Progenitor cell of endocrine pancreas (in vitro differentiated cells): ENCODE measurements at places on chromosomes 6 and 20.
A peak's percentile ranks its signal among the peaks of the same experiment; 100 is the strongest.

- H3K4me1 ChIP-seq = peaks cover 6% of the 10 kb centered on the region
- H3K27ac ChIP-seq = no peak overlapping the region
- H3K4me3 ChIP-seq = no peak overlapping the region
- no peaks in the 10 kb centered on the region for H3K36me3 ChIP-seq
- no peaks in the 10 kb centered on the region for H3K27me3 ChIP-seq
- DNase-seq = no peak
Observed at GRCh38 chr6:6221787-6222535, 98.5 kb downstream of the F13A1 start.

DNA sequence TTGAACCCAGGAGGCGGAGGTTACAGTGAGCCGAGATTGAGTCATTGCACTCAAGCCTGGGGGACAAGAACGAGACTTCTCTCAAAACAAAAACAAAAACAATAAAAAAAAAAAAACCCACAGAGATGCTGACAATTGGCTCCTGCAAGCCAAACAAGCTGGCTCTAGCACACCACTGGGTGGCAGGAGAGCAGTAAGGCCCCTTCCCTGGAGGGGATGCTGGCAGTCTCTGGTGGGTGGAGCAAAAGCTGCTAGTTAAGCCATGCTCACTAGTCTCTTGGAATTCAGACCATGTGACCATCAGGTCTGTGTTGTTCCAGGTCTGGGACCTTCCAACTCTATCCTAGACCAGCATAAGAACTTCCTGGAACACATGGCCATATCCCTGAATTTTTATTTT lies 18.9 kb upstream of the DSN1 start:
- no peak overlapping the region for H3K27ac ChIP-seq
- no peak for DNase-seq
- no peaks in the 10 kb centered on the region for H3K27me3 ChIP-seq
- no peak overlapping the region for H3K4me3 ChIP-seq
- peaks cover 13% of the 10 kb centered on the region for H3K36me3 ChIP-seq

DNA sequence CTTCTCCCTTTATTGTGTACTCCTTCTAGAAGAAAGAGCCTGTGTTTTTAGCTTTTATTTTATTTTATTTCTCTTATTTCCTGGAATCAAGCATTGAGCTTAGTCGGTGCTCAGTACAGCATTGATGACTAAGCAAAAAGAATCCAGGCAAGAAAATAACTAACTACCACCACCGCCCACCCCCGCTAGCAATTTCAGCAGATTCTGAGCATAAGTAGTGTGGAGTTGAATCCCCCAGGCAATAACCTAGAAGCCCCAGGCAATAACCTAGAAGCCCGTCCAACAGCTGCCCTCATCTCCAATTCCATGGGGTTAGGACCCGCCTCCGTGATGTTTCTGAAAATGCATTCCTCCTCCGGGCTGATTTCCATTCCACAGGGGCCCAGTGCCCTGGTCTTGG lies 258.0 kb upstream of the TAB2 start:
- H3K27ac ChIP-seq = no peak overlapping the region
- no peak for DNase-seq
- H3K4me3 ChIP-seq = no peak overlapping the region
- peaks cover 4% of the 10 kb centered on the region for H3K27me3 ChIP-seq
- H3K4me1 ChIP-seq = peaks cover 32% of the 10 kb centered on the region
- no peaks in the 10 kb centered on the region for H3K36me3 ChIP-seq

GRCh38 chr6:68559716-68560115 lies 75.4 kb upstream of the ADGRB3 start:
- no peak for DNase-seq
- H3K36me3 ChIP-seq = no peaks in the 10 kb centered on the region
- H3K27me3 ChIP-seq = no peaks in the 10 kb centered on the region
- no peaks in the 10 kb centered on the region for H3K4me1 ChIP-seq
- H3K4me3 ChIP-seq = no peak overlapping the region

- H3K4me3 ChIP-seq = no peak overlapping the region
- H3K36me3 ChIP-seq = no peaks in the 10 kb centered on the region
- no peak overlapping the region for H3K27ac ChIP-seq
- DNase-seq = no peak
Observed at GRCh38 chr6:14795451-14795850, 450.4 kb upstream of the JARID2 start.

DNA sequence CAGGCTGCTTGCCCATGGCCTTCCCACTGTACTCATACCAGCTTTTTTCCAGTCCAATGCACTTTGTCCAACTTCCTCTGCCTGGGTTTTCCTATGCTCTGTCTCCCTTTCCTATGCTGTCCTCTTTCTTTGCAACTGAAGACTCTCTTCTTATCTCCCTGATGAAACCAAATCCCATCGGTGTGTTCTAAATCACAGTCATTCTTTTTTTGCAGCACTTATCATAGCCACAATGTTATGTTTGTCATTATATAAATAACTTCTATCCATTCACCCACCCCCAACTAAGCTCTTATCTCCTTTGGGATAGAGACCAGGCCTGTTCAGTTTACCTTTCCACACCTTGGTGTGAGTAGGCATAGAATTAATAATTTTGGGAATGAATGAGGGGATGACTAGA lies 121.0 kb downstream of the GPX5 start:
- DNase-seq = no peak
- peaks cover 1% of the 10 kb centered on the region for H3K4me1 ChIP-seq
- no peak overlapping the region for H3K4me3 ChIP-seq
- H3K36me3 ChIP-seq = no peaks in the 10 kb centered on the region

DNA sequence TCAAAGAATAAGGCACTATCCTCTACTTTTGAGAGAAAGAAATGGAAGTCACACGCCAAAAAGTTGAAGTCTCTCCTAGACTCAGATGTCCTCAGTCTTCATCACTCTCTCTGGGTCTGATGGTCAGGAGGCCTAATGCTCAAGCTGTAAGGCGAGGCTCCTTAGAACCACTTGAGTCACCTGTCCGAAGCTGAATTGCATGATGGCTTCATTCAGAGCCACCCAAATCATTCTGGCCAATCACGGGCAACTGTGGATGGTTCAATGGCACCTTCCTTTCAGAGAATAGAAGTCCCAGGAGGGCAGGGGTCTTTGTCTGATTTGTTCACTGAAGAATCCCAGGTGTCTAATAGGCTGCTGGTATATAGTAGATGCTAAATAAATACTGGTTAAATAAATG lies 69.4 kb upstream of the RNF24 start:
- no peak overlapping the region for H3K27ac ChIP-seq
- H3K27me3 ChIP-seq = peaks cover 19% of the 10 kb centered on the region
- H3K36me3 ChIP-seq = no peaks in the 10 kb centered on the region
- peaks cover 8% of the 10 kb centered on the region for H3K4me1 ChIP-seq
- H3K4me3 ChIP-seq = peak overlapping the region; percentile 9
- DNase-seq = no peak

DNA sequence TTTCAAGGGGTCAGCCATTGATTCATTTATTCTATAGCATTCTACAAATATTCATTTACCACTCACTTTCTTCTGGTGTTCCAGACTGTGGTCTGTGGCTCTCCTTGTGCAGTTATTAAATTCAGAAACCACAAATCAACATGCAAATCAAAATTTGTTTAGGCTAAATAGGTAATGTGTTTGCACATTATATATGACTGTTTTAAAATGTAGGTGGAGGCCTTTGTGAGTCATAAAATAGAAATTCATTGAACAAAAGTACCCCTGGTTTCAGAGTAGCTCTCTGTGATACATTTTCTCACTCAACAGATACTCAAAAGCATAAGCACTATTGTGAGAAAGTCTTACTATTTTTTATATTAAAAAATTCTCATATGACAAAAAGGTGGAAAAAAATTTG lies 385.5 kb upstream of the TSHZ2 start:
- no peaks in the 10 kb centered on the region for H3K4me1 ChIP-seq
- no peak overlapping the region for H3K27ac ChIP-seq
- peaks cover 3% of the 10 kb centered on the region for H3K27me3 ChIP-seq

DNA sequence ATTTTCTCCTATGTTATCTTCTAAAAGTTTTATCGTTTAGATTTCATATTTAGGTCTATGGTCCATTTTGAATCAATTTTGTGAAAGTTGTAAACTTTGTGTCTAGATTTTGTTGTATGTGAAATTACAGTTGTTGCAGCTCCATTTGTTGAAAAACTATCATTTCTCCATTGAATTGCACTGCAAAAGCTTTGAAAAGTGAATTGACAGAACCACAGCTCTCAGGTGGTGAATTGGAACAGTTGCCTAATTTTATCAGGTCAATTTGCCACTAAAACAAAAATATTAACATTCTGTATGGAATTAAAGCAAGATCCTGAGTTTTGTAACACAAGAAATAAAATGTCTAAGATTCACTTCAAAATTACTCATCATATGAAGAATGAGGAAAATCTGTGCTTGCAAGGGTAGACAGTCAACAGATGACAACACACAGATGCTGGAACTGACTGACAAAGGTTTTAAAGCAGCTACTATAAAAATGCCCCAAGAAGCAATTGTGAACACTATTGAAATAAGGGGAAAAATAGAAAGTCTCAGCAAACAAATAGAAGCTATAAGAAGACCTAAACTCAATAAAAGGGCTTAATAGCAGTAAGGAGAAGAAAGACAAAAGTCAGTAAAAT lies 346.7 kb downstream of the PAX1 start:
- no peaks in the 10 kb centered on the region for H3K36me3 ChIP-seq
- H3K4me1 ChIP-seq = no peaks in the 10 kb centered on the region
- no peak overlapping the region for H3K27ac ChIP-seq
- DNase-seq = no peak
- no peak overlapping the region for H3K4me3 ChIP-seq

DNA sequence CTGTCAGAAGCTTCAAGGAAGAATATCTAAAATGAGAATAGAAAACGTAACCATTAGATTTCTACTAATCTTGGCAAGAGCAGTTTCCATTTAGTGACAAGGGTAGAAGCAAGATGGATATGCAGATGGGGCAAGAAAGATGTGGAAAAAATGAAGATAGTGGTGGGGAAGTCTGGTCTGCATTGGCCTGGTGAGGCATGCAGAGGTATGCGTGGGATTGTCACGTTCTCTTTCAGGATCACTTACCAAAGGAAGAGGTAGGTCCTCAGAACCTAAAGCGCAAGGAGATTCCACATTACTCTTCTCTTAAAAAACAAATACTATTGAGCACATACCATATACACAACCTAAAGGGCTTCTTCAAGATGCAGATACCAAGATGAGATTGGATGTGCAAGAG lies 238.7 kb downstream of the UST start:
- no peaks in the 10 kb centered on the region for H3K4me1 ChIP-seq
- no peak for DNase-seq
- H3K4me3 ChIP-seq = no peak overlapping the region

DNA sequence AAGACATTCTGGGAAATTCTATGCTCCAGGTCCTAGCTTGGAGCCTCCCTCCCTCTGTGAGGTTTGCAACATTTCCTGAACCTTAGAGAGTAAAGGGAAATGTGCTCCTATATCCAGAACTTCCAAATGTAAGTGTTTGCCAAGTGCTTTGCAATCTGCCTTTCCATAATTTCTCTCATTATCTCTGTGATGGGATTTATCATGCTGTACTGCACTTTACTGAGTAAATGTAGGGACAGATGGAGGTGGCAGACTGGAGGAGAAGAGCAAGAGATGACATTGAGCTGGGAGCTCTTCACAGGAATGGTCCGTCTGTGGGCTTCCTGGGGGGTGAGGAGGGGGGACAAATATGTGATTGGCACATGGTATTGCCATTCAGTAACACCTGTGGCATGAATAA lies 184.3 kb downstream of the SOX4 start:
- H3K4me3 ChIP-seq = no peak overlapping the region
- no peak for DNase-seq
- H3K4me1 ChIP-seq = peaks cover 14% of the 10 kb centered on the region
- no peaks in the 10 kb centered on the region for H3K27me3 ChIP-seq
- peaks cover 21% of the 10 kb centered on the region for H3K36me3 ChIP-seq

GRCh38 chr20:46131396-46131795 lies 13.3 kb downstream of the CD40 start:
- no peaks in the 10 kb centered on the region for H3K36me3 ChIP-seq
- DNase-seq = no peak
- no peaks in the 10 kb centered on the region for H3K4me1 ChIP-seq
- H3K4me3 ChIP-seq = no peak overlapping the region

GRCh38 chr6:89950879-89951391 lies 56.7 kb downstream of the GJA10 start:
- peaks cover 7% of the 10 kb centered on the region for H3K4me1 ChIP-seq
- no peak overlapping the region for H3K4me3 ChIP-seq
- no peak overlapping the region for H3K27ac ChIP-seq
- no peak for DNase-seq
- peaks cover 5% of the 10 kb centered on the region for H3K36me3 ChIP-seq
- peaks cover 9% of the 10 kb centered on the region for H3K27me3 ChIP-seq

DNA sequence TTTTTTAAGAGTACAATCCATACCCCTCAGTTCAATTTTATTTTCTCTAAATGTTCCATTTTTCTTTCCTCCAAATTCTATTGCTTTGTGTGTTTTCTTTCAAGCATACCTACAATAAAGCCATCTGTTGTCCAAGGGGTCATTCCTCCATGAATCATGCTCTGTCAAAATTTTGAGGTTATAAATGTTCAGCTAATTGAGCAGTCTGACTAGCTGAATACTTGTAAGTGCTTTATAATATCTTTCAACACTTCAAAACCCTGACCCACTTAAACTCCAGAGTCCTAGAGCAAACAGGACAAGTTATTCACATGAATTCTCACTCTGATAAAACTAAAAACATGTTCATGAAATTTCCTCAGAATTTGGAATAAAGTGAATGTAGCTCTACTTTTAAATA lies 33.4 kb upstream of the EYA4 start:
- H3K4me3 ChIP-seq = no peak overlapping the region
- no peak overlapping the region for H3K27ac ChIP-seq
- DNase-seq = no peak
- no peaks in the 10 kb centered on the region for H3K27me3 ChIP-seq

- no peaks in the 10 kb centered on the region for H3K36me3 ChIP-seq
- H3K27ac ChIP-seq = no peak overlapping the region
- H3K4me3 ChIP-seq = no peak overlapping the region
- no peak for DNase-seq
Observed at GRCh38 chr6:91895599-91896285, 1308.9 kb upstream of the MAP3K7 start.

DNA sequence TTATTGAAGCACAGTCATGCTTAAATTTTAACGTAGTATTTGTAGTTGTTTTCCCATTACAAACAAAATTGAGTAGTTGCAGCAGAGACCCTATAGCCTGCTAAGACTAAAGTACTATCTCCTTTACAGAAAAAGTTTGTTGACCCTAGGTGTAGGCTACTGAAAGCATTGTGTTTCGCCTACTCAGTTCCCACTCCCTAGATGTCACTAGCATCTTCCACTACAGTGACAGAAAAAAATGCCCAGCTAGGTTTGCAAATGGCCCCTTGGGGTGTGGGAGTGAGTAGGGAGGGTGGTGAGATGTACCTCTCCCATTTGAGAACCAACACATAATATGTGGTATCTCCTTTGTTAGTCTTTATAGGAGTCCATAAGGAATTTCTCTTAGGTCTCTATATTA lies 34.5 kb downstream of the UBR2 start:
- peaks cover 25% of the 10 kb centered on the region for H3K36me3 ChIP-seq
- no peak for DNase-seq
- H3K4me1 ChIP-seq = no peaks in the 10 kb centered on the region
- H3K4me3 ChIP-seq = no peak overlapping the region

DNA sequence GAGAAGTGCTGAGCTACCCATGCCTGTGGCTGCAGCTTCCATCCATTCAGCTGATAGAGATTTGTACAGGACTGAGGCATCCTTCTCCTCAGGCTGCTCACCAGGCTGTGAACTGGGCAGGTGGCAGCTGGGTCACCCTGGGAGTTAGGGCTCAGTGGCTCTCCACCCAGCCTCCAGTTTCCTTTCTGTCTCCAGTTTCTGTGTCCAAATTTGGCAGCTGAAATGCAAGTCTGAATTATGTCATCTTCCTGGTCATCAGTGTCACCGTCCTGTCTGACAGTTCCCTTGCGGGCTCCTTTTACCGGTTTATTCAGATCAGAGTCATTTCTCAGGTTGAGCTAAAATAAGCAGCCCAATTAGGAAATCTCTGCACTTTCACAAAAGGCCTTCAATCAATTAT lies 93.3 kb downstream of the EDN1 start:
- no peak overlapping the region for H3K27ac ChIP-seq
- no peaks in the 10 kb centered on the region for H3K36me3 ChIP-seq
- peaks cover 2% of the 10 kb centered on the region for H3K4me1 ChIP-seq
- no peak for DNase-seq
- peaks cover 3% of the 10 kb centered on the region for H3K27me3 ChIP-seq
- no peak overlapping the region for H3K4me3 ChIP-seq
